ENCODE measurements at places on chromosomes 12 and 14.

- DNase-seq = no peak
Measured at GRCh38 chr12:31872831-31873604, 86.2 kb upstream of the RESF1 start.

GRCh38 chr14:71815110-71815509 is 117.1 kb upstream of the RGS6 start:
- no peak for DNase-seq

DNA sequence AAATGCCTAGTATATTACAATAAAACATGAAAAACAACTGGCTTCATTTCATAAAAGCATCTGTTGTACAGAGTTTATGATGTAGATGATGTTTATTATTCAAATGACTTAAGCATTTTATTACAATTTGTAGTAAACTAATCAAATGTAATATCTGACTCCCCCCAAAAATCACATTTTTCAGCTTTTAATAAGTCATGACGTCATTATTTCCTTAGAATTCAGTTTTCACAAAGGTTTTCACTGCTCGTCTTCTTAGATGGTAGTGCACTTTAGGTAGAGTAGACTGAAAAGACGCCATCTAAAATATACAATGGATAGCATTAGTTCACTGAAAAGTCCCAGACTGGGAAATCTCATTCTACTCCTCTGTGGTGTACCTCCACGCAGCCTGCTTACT is 181.5 kb downstream of the ACSS3 start:
- no peak for DNase-seq

GRCh38 chr14:30373053-30373452 is 185.9 kb upstream of the G2E3 start:
- DNase-seq = no peak

DNA sequence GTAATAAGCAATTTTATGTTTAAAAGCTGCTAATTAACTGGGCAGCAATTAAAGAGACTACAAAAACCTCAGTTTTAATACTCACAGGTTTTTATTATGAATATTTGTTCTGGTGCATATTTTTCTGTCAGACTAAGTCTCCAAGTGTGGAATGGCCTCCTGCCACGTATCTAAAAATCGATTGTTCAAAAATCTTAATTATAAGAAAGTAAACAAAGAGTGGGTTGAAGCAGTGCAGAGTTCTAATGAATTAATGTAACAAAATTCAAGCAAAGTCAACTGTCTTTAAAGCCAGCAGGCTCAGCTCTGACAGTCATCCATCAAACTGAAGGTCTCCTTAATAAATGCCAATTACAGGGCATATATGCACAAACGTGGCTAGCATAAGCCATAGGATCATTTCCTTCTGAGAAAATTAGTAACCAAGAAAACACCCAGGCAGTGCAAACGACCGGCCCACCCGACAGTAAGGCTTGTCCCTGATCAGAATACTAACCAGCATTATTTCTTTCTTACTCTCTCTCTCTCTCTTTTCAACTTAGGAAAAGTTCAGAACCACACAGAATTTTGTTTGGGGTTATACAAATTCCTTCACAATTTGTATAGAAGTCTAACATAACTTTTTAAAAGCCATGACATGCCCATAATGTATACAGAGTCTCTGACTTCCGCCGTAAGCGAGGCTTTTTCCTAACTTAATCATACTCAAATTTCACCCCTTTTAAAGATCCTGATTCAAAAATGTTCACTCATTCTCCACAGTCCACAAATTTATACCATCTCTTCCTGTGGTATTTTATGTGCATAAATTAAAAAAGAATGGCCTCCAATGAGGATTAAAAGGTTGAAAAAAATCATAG is 83.8 kb downstream of the SLC25A21 start:
- no peak for DNase-seq

DNA sequence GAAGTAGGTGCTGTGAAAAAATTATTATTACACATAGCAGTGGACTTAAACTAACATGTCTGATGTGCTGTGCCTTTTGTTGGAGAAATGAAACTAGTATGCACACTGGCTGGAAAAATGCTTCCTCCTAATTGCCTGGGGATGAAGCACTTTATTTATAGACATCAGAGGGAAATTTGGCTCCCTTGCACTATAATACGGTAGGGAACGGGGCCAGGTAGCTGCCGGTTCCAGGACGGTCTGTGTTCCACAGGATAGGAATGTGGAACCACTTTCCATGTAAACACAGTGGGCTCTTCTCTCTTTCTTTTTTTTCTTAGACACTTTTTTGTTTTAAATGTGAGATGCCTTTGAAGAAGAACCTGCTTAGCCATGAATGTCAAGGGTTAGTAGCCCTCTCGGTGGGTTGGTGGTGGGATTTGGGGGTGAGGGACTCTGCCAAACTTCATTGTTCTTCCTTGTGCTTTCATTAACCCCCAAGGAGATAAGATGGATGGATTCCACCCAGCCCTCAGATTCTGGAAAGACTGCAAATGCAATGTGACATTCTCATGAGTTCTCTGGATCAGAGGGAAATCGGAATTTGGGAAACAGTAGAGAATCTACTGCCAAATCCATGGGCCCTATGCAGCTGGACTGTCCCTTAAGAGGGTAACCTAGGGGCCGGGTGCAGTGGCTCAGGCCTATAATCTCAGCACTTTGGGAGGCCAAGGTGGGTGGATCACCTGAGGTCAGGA is 58.0 kb upstream of the GSC start:
- DNase-seq = no peak

- DNase-seq = no peak
Measured at GRCh38 chr12:130478786-130479185, 141.1 kb downstream of the PIWIL1 start.

- no peak for DNase-seq
Measured at GRCh38 chr12:30304528-30304927, 391.1 kb downstream of the IPO8 start.

DNA sequence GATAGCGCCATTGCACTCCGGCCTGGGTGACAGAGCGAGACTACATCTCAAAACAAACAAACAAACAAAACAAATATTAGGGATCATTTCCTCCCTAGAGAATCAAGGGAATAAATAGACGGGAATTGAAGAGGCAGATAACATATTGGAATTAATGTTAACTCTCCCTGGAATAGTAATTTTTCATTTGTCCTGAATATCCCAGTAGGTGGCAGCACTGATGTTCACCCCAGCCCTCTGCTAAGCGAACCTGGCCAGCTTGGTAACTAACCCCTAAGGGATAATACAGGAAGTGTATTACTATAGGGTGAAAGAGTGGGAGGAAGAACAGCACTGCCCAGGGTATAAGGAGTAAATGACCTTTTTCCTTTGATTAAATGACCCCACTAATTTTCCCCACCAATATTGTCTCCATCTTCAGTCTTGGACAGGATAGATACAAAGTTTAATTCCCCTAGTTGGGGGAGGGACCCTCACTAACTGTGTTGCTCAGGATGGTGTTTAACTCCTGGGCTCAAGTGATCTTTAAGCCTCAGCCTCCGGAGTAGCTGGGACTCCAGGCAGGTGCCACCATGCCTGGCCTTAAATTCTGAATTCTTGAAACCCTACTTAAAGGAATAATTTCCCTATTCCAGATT is 40.5 kb downstream of the SLC2A14 start:
- DNase-seq = peak; percentile 58

- DNase-seq = no peak
Measured at GRCh38 chr12:26795910-26796309, 37.1 kb downstream of the ITPR2 start.

GRCh38 chr12:52964556-52965336 is 15.8 kb downstream of the KRT18 start:
- DNase-seq = no peak

GRCh38 chr12:121798787-121799155 is 5.0 kb upstream of the SETD1B start:
- DNase-seq = no peak

DNA sequence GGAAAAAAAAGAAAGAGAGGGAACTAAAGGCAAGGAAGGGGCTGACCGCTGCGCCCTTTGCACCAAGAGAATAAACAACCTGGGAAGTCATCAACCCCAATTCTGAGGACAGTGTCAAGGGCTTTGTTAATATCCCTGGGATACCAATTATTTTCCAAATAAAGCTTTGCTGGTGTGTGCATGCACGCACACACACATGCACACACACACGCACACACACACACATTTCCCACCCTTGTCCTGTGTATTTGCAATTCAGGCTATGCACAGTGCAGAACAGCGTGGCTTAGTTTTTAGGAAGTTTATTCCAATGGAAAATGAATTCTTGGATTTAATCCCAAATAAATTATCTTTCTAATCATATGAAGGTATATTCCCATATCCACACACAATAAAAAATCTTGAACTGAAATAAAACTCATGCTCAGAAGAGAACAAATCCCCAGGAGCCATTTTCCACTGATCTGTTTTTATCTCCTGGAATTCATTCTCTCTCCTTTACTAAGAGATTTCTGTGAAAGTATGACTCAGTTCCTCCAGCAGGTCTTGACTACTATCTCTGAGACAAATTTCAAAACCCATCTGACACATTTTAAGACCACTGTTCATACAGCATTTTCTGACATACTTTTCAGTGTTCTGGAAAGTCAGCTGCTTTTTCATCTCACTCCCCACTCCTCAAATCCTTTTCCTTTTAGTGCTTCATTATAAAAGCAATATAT is 334.4 kb upstream of the ATP2B1 start:
- no peak for DNase-seq

DNA sequence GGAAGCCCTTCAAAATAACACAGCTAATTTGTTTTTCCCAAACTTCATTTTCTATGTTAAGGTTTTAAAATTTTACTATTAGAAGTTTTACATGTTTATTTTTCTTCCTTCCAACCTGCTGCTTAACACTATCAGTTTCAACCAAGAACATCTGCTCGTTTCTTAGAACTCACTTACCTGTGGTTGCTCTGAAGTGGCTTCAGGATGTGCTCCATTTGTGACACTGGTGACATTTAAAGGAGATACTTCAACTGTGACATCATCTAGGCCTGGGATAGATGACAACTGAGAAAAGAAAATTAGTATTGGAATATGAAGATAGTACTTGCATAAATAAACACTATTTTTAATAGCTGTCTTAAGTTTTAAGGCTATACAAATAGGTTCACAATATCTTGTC is 17.9 kb downstream of the WASHC3 start:
- peak; percentile 56 for DNase-seq

- DNase-seq = no peak
Measured at GRCh38 chr14:95297832-95298231, 21.9 kb downstream of the CLMN start.

DNA sequence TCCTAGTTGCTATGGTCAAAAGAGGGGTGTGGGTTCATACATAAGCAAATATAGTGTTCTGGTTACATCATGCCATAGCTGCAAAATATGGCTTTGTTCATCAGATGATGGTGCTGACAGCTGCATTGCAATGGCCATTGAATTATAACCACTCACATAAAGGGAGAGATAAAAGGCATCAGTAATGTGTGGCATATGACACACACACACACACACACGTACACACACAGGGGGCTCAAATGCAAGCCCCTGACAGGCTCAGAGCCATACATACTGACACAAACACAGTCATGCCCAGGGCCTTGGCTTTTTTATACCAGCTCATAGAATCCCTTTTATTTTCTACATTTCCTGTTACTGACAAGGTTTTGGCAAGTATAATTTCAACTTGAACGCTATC is 698.9 kb downstream of the BCL11B start:
- DNase-seq = no peak

- DNase-seq = peak; percentile 45
Measured at GRCh38 chr12:68462803-68463202, 130.6 kb upstream of the MDM1 start.

GRCh38 chr12:42017051-42017450 is 127.6 kb downstream of the GXYLT1 start:
- no peak for DNase-seq

- DNase-seq = no peak
Measured at GRCh38 chr12:63958876-63959580, 114.5 kb downstream of the SRGAP1 start.

GRCh38 chr12:123242116-123242904 is 9.1 kb downstream of the MTRFR start:
- no peak for DNase-seq

GRCh38 chr12:104985206-104985605 is 910 bp upstream of the NOPCHAP1 start:
- no peak for DNase-seq

DNA sequence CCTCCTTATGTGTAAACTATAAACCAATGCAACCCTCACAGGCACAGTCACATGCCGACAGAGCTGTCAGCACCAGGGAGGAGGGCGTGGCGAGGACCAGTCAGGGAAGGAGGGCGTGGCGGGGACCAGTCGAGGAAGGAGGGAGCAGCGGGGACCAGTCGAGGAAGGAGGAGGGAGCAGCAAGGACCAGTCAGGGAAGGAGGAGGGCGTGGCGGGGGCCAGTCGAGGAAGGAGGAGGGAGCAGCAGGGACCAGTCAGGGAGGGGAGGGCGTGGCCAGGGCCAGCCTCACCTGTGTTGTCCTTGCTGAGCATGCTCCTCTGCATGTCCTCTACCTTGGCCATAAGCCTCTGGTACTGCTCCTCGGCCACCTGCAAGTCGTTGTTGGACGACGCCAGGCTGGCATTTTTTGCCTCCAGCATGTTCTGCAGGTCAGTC is 24.2 kb downstream of the GOLGA3 start:
- no peak for DNase-seq

DNA sequence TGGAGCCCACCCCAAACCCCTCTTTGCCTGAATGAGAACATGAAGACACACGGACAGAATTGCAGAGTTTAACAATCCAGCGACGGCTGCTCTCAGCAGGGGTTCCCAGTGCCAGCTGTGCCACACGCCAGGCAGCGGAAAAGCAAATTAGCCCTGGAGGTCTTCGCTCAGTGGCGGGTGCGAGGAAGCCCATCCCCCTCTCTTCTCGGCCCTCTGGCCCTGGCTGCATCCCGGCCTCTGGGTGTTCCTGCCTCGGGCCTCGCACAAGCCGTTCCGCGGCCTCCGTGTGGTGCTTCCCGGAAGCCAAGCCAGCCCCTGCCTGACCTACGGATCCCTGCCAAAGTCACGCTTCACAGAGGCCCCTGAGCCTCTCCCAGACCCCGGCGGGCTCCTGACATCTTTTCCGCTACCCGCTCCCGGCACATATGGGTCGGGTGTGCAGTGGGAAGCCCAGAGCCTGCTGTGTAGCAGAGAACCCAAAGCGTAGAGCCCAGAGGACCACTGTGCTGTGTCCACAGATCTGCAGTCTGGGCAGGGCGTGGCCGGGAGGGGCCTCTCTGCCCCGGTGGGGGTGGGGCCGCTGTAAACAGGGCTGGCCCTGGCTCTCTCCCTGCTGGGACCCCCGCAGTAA is 70.7 kb upstream of the GALNT9 start:
- no peak for DNase-seq

- DNase-seq = no peak
Measured at GRCh38 chr12:76049575-76050251, 18.1 kb upstream of the PHLDA1 start.

Data from CD4-positive, alpha-beta T cell treated with Interleukin-17A for 1 hour (primary cell).